ENCODE measurements at places on chromosomes 5 and 9.
A peak's percentile ranks its signal among the peaks of the same experiment; 100 is the strongest.

DNA sequence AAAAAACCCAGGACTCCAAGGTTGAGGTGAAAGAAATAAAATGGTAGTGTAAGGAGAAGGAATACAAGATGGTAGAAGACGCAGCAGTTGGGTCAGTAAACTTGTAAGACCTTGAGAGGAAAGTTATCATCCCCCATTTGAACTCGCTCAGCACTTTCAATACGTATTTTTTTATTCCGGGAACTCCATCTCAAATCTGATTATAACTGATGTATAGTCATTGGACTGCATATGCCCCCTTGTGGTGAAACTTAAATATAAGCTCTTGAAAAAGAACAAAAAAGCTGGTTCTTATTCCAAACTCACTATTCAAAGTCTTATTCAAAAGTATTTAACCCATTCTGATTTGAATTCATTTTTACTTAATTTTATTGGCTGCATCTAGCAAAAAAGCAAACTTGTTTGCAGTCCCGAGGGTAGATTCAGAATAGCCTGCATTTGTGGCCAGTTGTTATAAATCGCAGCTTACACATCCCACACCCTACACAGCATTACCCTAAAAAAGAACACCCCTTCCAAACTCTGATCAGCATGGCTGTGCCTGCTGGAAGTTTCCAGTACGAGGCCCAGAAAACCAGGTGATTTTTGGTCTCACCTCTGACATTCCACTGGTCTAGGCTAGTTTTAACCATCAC is 118.0 kb downstream of the ESM1 start:
- no peak for DNase-seq

DNA sequence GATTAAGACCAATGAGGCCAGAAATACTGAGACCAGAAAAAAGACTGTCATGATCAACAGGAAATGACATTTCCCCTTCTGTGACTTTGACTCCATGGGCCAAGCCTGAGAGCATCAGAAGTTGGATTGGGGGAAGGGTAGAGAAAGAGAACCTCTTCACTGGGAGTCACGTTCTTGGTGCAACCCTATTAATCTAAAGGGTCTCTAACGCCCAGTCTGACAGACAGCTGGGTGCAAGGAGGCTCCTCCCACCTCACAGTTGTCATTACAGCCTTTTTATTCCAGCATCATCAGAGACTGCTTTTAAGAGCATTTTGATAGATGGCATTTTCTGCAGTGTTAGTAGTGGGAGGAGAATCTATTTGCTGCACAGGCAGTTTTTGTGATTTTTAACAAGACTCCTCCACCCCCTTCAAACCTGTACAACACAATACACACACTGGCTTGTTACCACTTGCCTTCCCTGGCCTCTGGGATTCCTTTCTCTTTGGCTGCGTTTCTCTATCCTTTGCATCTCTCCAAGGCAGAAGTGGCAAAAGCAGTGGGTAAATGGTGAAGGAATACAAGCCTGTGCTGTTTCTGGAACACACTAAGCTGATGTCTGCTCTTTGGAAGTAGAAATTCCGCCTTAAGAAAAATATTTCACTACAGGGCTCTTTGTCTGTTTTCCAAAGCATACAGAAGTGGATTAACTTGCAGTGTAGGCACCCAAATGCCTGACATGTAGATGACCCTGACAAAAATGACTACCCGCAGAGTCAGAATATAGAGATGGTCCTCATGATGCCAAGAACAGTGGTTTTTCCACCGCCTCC is 310.4 kb upstream of the ZNF608 start:
- no peak for DNase-seq

GRCh38 chr9:130680836-130681768 is 12.5 kb upstream of the EXOSC2 start:
- peak; percentile 83 for DNase-seq

DNA sequence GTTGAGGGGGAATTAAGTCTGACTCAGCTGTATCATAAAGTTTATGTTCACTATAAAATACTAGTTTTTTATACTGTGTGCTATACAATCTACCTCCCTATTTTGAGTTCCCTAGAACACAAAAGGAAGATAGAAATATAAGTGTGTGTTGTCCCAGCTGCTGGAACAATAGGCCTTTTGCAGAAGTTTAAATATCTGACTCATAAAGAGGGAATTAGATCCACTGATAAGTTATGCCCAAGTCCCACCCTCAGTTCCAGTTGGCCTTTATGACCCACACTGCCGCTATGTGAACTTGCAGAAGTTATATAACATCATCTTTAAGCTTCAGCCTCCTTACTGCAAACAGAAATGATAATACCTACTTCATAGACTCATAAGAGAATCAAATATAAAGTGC is 88.5 kb upstream of the DAB2 start:
- DNase-seq: no peak

DNA sequence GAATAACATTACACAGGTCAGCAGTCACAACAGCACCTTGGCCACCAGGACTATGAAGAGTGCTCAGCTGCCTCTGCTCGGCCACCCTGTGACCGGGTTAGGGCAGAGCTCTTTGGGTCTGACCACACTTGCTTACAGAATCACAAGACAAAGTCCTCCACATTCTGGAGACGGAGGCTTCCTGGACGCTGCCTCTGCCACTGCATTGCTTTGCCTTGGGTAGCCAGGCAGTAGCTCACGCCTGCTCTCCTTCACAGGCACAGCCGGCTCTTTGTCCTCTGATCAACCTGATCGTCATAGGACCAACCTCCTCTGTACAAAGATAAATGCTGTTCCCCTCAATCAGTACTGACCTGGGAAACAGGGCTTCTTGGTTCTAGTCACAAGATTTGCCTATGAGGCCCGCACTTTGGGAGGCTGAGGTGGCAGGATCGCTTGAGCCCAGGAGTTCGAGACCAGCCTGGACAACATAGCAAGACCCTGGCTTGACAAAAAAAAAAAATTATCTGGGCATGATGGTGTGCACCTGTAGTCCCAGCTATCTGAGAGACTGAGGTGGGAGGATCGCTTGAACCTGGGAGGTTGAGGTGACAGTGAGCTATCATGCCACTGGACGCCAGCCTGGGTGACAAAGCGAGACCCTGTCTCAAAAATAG is 128.4 kb upstream of the IER5L start:
- DNase-seq: no peak

DNA sequence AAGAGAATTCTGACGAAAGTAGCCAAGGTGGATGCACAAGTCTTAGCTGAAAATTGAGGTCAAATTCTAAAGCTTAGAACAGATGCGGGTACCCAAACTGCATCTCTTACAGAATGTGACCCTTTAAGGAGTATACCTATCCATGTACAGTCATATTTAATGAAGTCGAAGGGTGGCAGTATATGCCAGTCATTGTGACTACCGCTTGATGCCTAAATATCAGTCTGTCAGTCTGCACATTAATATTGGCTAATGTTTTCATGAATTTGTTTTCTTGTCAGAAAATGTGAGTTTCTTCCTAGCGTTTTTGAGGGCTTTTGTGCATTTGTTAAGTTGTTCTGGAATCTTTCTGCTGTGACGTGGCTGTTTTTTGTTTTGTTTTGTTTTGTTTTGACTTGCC is 264.5 kb upstream of the ELAVL2 start:
- no peak for DNase-seq

DNA sequence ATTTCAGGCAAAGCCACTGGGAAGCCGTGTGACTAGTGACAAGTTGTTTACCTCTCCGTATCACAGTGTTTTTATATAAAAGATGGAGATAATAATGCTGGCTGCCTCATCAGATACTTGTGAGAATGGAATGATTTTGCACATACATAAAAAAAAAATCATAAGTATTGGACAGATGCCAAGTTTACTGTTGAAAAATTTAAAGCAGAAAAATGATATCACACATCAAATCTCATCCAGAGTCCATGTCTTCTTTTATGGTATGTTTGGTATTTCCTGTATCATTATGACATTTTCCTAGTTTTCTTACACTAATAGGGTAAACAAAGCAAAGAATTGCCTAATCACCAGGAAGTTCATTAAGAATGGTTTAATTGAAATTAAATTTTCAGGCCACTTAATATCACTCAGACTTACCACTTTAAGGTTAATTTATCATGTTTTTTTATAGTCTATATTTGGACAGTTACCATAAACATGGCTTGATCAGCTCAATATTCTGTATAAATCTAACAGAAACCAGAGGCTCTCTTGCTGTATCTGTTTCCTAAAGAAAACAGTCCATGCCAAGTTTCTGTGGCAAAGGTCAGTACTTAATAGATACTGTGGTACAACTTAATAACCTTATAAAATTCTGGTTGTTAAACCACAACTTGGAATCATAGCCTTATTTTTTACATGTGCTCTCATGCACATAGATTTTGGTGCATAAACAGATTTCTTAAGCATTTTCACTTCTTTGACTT is 656.5 kb upstream of the RIOK2 start:
- DNase-seq: no peak

- no peak for DNase-seq
These were observed 198.1 kb upstream of the TRPC7 start for GRCh38 chr5:136563489-136563888.

DNA sequence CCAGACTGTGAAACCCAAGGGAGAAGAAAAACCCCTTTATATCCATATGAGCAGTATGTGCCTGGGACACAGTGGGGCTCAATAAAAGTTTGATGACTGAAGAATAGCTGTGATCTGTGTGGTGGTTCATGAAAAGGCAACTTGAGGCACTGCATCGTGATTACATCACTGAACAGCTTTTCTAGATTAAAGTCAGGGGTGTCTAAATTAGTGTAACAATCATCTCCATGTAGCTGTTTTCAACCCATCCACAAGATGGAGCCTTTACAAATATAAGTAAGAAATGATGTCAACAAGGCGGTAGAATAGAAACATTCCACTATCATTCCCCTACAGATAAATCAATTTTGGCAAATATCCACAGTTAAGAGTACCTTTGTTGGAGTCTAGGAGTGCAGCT is 55.5 kb downstream of the PRRC1 start:
- DNase-seq: no peak

DNA sequence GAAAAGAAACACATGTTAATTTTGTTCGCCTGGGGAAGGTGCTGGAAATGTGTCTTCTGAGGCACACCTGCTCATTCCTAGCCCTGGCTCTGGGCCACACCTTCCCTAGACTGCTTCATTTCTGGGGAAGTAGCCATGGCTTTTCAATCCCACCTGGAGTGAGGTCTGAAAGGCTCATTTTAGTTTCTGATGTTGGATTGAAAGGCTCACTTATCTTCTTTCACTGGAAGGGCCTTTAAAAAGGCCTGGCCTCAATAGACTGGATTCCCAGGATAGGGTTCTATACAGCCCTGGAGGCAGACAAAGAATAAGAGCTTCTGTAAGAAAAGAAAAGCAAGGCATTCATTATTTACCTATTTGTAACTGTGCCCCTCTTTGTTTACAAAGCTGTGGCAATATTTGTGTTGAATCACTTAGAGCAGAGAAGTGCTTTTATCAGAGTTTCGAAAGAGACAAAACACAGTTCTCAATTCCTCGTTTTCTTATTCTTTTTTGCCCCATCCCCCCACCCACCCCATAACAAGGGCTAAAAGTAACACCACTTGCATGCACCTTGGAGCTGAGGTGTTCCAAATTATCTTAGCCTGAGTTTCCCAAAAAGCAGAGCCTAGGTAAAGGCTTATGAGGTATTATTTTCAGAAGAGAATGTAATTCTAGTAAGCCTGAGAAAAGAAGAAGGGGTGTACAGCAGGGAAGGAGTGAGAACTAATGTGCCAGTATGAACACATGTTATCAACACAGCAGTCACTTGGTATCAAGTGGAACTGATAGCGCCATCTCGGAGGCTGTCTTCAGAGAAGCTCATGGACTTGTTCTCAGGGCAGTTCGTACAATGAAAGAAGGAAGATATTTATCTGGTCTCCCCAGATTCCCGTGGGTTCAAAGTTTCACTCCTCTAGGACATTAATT is 413.1 kb downstream of the KCTD16 start:
- no peak for DNase-seq

GRCh38 chr9:129270205-129270604 is 92.1 kb upstream of the IER5L start:
- DNase-seq: peak; percentile 55

GRCh38 chr5:172573120-172573882 is 67.8 kb upstream of the NEURL1B start:
- no peak for DNase-seq
